ENCODE measurements at places on chromosomes 2 and 18.

DNA sequence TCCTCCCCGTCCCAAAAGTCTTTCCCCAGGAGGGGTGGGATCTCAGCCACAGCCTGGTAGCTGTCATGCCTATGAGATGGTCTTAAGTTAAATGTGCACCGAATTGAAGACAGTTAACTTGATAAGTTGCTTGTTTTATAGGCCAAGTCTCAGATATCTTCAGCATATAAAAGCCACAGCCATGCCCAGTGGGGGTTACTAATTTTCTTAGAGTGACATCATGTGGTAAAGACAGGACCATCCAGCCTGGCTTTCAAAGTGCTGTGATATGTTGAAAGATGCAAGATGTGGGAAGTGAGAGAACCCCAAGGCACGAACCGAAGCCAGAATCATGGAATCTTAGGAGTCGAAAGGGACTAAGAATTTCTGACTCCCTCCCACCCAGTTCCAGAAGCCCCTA lies 42.1 kb upstream of the FAM124B start:
- DNase-seq: peak; percentile 15

GRCh38 chr2:231362555-231363184 lies 32.8 kb upstream of the B3GNT7 start:
- DNase-seq: no peak

DNA sequence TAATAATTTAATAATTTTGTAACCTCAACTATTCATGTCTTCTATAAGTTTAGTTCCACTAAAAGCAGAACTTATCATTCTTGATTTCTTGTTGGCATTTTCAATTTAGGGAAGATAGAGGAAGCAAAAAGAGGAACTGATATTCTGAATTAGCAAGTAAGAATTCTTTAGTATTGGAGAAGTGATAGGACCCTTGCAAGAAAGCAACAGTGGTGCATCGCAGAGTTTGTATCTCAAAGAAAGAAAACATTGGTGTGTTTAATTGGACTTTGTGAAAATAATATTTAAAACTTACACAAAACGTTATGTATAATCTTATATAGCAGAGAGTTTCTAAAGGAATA lies 36.5 kb upstream of the TNFRSF11A start:
- peak; percentile 9 for DNase-seq

GRCh38 chr2:44392338-44392943 lies 30.7 kb downstream of the CAMKMT start:
- DNase-seq: peak; percentile 15

- no peak for DNase-seq
Observed at GRCh38 chr2:101775636-101776035, 78.1 kb downstream of the MAP4K4 start.

All from umbilical cord (tissue), 2 donors.